ENCODE measurements at places on chromosomes 7 and 10.
A peak's percentile ranks its signal among the peaks of the same experiment; 100 is the strongest.

- no peak for DNase-seq
Measured at GRCh38 chr7:26646336-26647048, 217.9 kb downstream of the SKAP2 start.

DNA sequence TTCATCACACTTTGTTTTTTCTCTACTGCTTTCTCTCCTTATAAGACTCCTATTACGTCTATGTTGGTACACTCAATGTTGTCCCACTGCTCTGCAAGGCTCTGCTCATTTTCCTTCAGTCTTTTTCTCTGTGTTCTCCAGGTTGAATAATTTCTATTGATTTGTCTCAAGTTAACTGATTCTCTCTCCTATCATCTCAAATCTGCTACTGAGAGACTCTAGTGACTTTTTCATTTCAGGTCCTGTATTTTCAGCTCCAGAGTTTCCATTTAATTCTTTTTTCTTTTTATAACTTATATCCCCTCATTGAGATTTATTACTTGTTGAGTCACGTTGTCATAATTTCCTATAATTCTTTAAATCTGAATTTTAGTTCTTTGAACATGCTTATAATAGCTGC, 100.9 kb downstream of the RNLS start:
- DNase-seq, result no peak

- no peak for DNase-seq
Measured at GRCh38 chr7:98230746-98231471, 19.7 kb downstream of the BHLHA15 start.

- DNase-seq, result no peak
Measured at GRCh38 chr7:33720870-33721269, 184.5 kb upstream of the BMPER start.

DNA sequence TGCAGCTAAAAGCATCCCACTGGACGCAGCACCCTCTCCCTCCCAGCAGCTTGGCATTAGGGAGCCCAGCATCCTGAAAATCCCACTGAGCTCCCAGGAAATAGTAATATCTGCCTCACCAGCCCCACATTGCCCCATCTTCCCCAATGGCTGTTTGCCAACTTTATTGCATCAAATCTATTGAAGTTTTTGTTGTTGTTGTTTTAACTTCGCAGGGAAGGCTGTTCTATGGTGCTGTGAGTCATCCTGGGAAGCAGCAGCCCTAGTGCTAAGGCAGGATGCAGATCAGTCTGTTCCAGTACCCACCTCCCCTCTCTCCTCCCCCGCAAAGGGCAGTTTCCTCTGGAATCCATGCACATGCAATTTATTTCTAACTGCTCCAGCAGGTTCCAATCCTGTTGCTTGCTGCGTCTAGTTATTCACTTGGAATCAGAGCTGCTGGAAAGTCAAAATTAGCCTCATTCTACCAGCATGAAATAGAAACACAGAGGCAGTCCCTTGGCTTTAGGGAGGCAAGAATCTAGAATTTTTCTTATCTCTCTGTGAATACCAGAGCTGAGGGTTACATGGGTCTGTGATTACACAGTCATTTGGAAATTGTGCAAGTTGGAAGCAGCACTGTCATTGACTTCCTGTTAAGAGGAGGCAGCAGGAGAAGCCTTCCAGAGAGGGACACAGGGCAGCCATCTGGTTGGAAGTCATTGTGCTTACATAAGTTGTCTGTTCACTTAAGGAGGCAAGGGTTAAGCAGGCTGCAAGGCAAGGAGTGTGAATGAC, 115.9 kb upstream of the CACUL1 start:
- no peak for DNase-seq

- DNase-seq, result no peak
Measured at GRCh38 chr7:3243256-3243655, 57.8 kb upstream of the SDK1 start.

GRCh38 chr7:74289018-74289658, at the start of gene CLIP2:
TSS of gene CLIP2 (plus strand) at chr7:74289407. CDS start at chr7:74317547, 28,140 bp downstream.
- DNase-seq, result peak; percentile 80

GRCh38 chr10:60549686-60550085, 160.0 kb upstream of the ANK3 start:
- peak; percentile 46 for DNase-seq
